Ovary (tissue), 10 donors: ENCODE measurements at places on chromosomes 11 and 22. TPM values are rescaled to one million over a fixed set of nuclear protein-coding genes. Genes with fewer than 3 reads are reported as not detected.
A peak's percentile ranks its signal among the peaks of the same experiment; 100 is the strongest.

Gene FOSL1
- total RNA-seq: 1.1 TPM

Gene CALCA
- total RNA-seq: not detected

DNA sequence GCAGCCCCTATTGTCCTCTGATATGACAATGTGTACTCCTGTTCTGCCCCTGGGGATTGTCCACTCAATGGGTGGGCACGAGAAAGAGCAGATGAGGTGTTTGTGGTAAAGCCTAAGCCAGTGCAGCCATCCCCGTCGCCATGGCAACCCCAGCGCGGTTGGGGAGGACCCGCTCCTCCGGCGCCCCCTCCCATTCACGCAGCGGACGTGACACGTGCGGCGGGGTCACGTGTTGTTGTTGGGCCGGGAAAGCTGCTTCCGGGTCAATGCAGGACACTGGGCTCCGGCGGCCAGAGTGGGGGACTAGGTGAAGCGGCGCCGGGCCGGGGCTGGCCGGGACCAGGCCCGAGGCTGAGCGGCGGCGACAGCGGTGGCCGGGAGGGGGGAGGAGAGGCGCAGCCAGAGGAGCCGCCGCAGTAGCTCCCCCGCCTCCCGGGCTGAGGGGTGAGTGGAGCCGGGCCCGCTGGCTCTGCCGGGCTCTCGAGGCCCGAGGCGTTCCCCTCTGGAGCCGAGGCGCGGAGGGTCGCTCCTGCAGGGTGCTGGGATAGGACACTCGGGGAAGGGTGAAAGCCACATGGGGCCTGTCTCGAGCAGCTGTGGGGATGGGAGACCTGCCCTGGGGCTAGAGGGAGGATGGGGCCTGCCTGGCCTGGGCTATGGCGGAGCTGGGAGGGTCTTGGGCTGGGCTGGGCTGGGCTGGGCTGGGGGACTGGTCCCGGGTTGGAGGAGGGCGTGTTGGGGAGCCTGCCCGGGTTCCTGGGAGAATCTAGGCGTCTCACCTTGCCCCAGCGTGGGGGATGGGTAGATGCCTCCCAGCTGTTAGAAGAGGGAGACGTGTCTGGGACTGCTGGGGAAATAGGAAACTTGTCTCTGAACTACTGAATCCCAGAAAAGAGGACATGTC lies at the start of gene TBCEL:
TBCEL (plus strand) TSS at position 255 of the 904 bp plus-strand sequence. CDS start 21,589 bp downstream, outside the sequence.
- peaks cover 8% of the 10 kb centered on the region for H3K4me1 ChIP-seq
- DNase-seq: peak; percentile 95
- H3K36me3 ChIP-seq: no peaks in the 10 kb centered on the region
- H3K27me3 ChIP-seq: no peaks in the 10 kb centered on the region
- H3K4me3 ChIP-seq: peak within 1 kb of the TSS; percentile 89

- H3K27ac ChIP-seq: no peak overlapping the region
- H3K4me1 ChIP-seq: peaks cover 11% of the 10 kb centered on the region
- H3K27me3 ChIP-seq: no peaks in the 10 kb centered on the region
- H3K4me3 ChIP-seq: no peak overlapping the region
- DNase-seq: peak; percentile 88
These were observed 93.8 kb upstream of the BLID start for GRCh38 chr11:122209619-122210366.

- H3K27ac ChIP-seq: no peak overlapping the region
- no peaks in the 10 kb centered on the region for H3K36me3 ChIP-seq
- DNase-seq: no peak
These were observed 21.6 kb downstream of the PARVG start for GRCh38 chr22:44202261-44202789.

GRCh38 chr11:11618973-11619435 lies 2.8 kb downstream of the GALNT18 start:
- H3K4me3 ChIP-seq: no peak overlapping the region
- H3K27me3 ChIP-seq: no peaks in the 10 kb centered on the region
- no peak overlapping the region for H3K27ac ChIP-seq
- H3K36me3 ChIP-seq: no peaks in the 10 kb centered on the region
- no peak for DNase-seq
- H3K4me1 ChIP-seq: peaks cover 13% of the 10 kb centered on the region

DNA sequence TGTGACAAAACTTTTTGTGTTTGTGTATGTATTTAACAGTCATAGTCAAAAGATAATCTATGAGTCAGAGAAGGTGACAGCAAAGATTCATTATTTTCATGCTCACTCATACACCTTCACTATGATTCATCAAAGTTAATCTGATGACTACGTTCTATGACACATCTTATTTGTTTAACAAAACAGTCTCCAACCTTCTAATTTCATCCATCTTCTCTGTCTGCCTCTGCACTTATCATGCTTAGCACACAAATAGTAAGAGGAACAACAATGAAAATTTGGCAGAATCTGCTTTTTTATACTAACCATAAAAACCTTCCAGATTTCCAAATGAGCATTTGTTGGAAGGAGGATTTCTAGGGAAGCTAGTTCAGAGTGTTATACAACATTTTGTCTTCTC lies 568.9 kb downstream of the LUZP2 start:
- H3K27me3 ChIP-seq: no peaks in the 10 kb centered on the region
- no peak for DNase-seq
- no peak overlapping the region for H3K4me3 ChIP-seq
- no peak overlapping the region for H3K27ac ChIP-seq
- no peaks in the 10 kb centered on the region for H3K4me1 ChIP-seq
- no peaks in the 10 kb centered on the region for H3K36me3 ChIP-seq
